ENCODE measurements at places on chromosomes 7 and 10.

DNA sequence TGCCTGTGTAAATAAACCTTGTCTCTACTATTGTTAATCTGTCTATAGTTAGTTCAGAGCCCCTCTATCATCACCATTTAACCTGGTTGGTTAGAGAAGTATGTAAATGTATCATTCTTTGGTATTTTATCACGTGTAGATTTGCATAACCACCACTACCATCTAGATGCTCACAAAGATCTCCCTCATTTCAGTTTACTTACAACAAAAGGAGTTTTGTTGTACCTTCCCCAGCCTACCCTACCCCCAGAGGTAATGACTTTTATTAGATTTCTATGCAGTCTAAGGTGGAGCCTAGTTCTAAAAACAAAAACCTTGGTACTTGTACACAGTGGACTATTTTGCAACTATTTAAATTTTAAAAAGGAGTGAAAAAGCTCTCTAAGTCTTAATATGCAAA, 17.5 kb downstream of the ACADSB start:
- DNase-seq, result no peak

GRCh38 chr10:62620491-62620890, 184.0 kb upstream of the ADO start:
- DNase-seq, result no peak

- no peak for DNase-seq
These were observed 121.5 kb upstream of the ZMIZ1 start for GRCh38 chr10:78947226-78947625.

DNA sequence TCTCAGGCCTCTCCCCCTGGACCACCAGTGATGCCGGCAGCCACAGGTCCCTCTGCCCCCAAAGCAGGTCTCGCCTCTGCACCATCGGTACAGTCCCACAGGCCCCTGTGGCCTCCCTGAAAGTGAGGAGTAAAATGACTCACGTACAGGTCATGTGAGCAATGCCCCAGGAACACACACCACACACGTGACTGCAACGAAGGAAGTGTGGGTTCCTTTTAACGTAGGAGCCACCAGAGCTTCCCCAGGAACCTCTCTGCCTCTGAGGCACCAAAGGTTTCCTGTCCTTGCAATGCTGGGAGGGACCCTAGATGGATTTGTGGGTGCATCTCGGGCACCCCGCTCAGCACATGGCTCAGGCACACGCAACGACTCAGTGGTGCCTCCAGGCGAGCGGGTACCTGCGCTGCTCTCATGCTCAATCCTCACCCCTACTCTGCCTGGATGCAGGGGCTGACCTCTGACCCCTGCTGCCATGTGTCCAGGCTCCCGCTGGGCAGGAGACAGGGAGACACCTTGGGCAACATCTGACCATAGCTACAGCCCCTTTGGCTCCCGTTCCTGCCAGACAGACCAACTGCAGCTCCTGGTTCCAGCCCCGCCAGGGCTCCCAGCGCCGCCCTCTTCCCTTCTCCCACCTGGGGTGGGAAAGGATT, 120.7 kb downstream of the PRKAG2 start:
- DNase-seq, result peak; percentile 27

- DNase-seq, result no peak
These were observed 66.8 kb downstream of the CDK1 start for GRCh38 chr10:60845038-60845437.

DNA sequence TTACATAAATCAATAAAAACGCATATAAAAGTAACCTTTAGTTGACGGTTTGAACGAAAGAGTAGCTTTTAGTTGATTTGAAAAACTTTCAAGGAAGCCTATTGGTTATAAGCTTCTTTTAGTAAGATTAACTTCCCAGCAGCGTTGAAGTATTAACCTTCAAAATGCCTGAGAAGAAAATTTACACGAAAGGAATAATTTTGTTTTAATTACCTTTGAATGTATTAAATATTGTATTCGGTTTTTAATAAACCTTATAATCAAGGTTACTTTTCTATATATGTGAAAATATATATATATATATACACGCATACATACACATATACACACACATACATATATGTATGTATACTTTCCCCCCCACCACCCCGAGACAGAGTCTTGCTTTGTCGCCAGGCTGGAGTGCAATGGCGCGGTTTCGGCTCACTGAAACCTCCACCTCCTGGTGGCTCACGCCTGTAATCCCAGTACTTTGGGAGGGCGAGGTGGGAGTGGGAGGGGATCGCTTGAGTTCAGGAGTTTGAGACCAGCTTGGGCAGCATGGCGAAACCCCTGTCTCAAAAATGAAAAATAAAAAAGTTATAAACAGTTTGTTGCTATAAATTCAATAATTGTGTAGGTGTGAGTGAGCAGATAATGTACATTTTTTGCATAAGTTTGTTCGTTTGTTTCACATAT, 57.6 kb upstream of the EZH2 start:
- peak; percentile 28 for DNase-seq

- DNase-seq, result no peak
These were observed 16.0 kb downstream of the KAT6B start for GRCh38 chr10:74842301-74842954.

- no peak for DNase-seq
These were observed 12.5 kb downstream of the ZNF365 start for GRCh38 chr10:62386356-62387320.

- no peak for DNase-seq
These were observed 13.7 kb downstream of the IL2RA start for GRCh38 chr10:6048281-6049030.

DNA sequence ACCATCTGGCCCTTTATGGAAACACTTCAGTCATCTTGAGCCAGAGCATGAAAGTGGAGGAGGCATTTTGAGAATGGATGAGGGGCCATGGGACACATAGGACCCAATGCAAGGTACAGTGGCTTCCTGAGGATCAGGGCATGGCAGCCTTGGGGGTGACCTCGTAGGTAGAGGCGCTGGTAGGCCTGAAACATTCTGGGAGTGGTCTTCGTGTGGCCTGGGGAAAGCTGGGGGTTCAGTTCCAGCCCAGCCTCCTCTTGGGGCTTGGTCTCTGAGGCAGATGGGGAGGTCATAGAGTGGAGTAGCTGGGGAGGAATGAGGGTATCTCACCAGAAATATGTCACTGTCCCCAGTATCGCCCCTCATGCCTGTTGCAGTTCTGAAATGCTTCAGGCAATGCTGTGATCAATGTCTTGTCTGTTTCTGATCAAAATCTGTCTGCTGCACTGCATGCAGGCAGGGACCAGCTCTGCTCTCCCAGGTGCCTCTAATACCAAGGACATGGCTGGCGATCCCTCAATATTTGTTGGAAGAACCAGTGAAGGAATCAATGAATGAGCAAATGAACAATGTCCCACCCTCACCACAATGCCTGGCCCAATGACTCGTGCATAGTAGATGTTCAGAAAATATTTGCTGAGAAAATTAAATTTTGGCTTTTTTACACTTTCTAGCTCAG, 90.9 kb downstream of the CHST15 start:
- no peak for DNase-seq

Measured in stimulated activated CD8-positive, alpha-beta memory T cell treated with anti-CD3 and anti-CD28 coated beads, Interleukin-15, amount 100 ng/mL, for 4 hours (primary cell).